HuH-7.5 (cell line): ENCODE measurements at places on chromosomes 4 and X.

GRCh38 chrX:10549280-10549679, 71.1 kb downstream of the MID1 start:
- no peak for DNase-seq

DNA sequence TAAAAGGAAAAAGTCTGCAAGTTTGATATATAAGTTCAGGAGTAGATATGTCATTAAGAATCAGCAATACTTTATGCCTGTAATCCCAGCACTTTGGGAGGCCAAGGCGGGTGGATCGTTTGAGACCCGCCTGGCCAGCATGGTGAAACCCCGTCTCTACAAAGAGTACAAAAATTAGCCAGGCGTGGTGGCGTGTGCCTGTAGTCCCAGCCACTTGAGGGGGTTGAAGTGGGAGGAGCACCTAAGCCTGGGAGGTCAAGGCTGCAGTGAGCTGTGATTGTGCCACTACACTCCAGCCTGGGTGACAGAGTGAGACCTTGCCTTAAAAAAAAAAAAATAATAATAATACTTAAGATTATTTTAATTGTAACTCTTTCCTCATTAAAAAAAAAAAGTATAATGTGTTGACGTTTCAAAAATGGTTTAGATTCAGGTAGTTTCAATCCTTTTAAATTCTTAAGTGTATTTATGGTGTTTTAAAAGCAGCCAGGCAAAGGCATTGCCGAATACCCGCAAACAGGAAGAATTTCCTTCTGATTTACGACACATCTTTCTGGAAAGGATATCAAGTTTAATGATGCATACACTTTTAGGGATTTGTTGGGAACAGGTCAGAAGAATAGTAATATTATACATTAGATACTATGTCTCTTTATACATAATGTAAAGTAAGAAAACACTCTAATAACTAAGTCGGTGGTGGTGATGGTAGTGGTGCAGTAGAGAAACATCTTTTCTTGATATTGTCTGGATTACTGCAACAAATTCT, 80.9 kb downstream of the KDM6A start:
- DNase-seq = no peak

GRCh38 chrX:66221856-66222255, 57.8 kb downstream of the HEPH start:
- no peak for DNase-seq

- no peak for DNase-seq
Observed at GRCh38 chr4:98827661-98828060, 101.3 kb downstream of the EIF4E start.

GRCh38 chr4:6253111-6253510, 16.5 kb upstream of the WFS1 start:
- no peak for DNase-seq

DNA sequence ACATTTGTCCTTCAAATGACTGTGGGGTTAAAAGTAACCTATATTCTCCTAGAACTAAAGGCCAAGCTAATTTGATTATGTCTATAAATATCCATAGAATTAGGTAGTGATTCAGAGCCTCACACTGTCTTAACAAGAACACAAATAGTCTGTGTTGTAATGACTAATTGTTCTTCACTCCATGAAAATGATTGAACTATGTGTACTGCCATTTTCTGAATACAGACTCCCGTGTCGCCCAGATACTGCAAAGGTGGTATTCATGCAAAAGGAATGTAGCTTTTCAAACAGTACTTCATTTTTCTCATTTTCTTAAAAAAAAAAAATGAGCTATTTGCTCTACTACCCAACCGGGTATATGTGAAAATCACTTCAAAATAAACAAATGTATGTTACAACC, 11.3 kb upstream of the PHKA2 start:
- DNase-seq = no peak

GRCh38 chrX:319579-320125, 1.1 kb upstream of the GTPBP6 start:
- DNase-seq = no peak

DNA sequence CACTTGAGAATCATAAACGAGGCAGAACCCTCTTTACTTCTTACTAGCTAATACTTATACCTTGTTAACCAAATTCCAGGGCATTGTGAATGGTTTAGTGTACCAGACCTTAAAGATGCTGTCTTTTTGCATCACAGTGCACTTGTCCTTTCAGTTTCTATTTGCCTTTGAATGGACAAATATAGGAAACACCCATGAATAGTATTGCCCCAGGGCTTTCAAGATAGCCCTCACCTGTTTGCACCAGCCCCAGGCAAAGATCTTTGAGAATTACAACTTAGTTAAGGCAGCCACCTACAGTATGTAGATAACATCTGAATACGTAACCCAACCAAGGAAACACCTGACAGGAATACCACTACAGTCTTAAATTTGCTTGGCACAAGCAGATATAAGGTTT, 60.8 kb upstream of the CT45A1 start:
- no peak for DNase-seq

DNA sequence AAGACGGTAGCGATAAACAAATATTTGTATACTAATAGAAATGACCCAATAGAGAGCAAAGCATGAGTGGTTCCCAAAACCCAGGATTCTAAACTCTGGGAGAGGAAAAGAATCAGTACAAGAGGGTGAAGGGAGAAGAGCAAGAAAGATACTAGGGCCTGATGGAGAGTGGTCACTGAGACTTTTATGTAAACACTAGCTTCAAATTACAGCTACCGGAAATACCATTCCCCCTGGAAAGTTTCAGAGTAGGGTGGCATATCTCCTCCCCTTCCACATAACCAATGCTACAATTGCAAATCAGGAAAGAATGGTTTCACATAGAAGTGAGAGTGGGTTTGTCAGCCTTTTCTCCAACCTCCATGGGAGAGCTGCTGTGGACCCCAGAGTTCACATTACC, 77.1 kb downstream of the EIF4E start:
- DNase-seq = no peak

GRCh38 chrX:138191998-138192397, 519.5 kb downstream of the FGF13 start:
- no peak for DNase-seq

- no peak for DNase-seq
Observed at GRCh38 chrX:47898024-47898423, 61.3 kb downstream of the ZNF81 start.

GRCh38 chrX:30892591-30892990, 3.5 kb upstream of the TAB3 start:
- DNase-seq = no peak

- peak; percentile 5 for DNase-seq
Observed at GRCh38 chr4:138204507-138204906, 37.6 kb downstream of the SLC7A11 start.

DNA sequence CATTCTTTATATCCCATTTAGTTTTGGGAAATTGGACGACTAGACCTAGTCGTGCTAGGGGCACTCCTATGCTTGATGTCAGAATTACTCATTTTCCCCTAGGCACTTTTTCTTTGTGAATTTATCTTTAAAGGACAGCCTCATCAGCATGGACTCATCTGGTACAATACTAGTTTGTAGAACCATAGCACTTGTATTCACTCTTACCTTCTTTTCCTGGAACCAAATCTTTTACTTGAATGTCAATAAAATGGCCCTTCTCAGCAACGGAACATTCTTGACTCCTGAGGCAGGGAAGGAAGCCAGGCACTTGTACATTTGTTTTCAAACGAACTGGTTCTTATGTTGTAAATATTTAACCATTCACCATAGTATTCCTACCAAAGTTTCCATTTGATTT, 187.1 kb downstream of the SHROOM3 start:
- DNase-seq = no peak

- DNase-seq = no peak
Observed at GRCh38 chrX:18002791-18003190, 141.7 kb upstream of the RAI2 start.
